ENCODE measurements at places on chromosomes 1 and 21.

GRCh38 chr1:205739348-205740160 lies 10.4 kb downstream of the NUCKS1 start:
- DNase-seq = no peak

GRCh38 chr1:229942501-229942900 lies 124.5 kb upstream of the GALNT2 start:
- DNase-seq = no peak

- no peak for DNase-seq
These were observed 47.6 kb upstream of the ADARB1 start for GRCh38 chr21:45026826-45027225.

DNA sequence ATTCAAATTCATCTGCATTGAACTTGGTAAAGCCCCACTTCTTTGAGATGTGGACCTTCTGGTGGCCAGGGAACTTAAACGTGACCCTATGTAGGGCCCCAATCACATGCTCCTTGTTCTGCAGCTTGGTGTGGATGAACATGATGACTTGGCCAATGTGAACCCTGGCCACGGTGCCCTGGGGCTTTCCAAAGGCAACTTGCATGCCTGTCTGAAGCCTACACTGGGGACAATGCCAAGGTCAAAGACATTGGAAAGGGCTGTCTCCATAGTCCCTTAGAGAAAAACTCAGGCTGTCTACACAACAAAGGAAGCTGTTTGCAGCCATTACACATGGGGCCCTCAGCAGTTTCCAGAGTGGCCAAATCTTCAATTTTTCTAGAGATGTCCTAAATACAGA lies 8.9 kb upstream of the VPS13D start:
- no peak for DNase-seq

GRCh38 chr1:182050481-182051448 lies 10.7 kb downstream of the ZNF648 start:
- DNase-seq = no peak

GRCh38 chr1:12464598-12465056 lies 153.4 kb downstream of the DHRS3 start:
- DNase-seq = no peak

GRCh38 chr1:85027242-85027983 lies 20.9 kb downstream of the MCOLN3 start:
- DNase-seq = no peak

GRCh38 chr1:52697795-52698674 lies at the start of gene COA7:
COA7 (minus strand) TSS chr1:52698347; CDS start chr1:52698326, 21 bp downstream.
- peak; percentile 90 for DNase-seq
